RPMI8226 (cell line): ENCODE measurements at places on chromosomes 1 and 21.
A peak's percentile ranks its signal among the peaks of the same experiment; 100 is the strongest.

DNA sequence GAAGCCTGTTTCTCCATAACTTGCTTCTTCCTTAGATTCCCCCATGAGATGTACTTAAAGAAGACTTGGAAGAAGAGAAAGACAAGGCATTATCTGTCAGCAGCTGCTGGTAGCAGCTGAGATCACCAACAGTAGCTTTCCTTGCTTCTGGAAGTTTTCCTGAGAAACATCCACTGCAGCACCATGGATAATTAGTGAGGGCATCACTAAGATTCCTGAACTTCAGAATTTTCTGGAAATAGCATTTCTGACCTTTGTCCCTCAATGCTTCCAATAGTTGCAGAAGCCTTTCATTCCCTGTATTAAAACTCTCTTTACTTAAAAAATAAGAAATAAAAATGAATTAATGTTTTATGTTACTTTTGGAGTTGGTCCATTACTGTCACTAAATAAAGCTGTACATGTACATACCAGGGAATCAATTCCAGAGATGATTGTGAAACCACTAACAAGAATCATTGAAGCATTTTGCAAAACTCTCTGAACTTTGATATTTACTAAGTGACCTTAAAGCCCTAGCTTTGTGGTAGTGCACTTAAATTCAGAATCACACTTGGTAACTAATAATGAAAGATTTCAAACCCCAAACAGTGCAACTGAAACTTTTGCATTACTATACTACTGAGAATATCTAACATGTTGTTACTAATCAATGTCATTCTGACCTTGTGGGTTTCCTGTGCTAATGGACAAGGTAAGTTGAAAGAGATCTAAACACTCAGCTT is at the start of gene CFHR4:
Gene CFHR4 (plus strand): TSS at position 538 of the 725 bp plus-strand sequence. CDS start 99 bp downstream, at position 637.
- DNase-seq, result no peak

- no peak for DNase-seq
Measured at GRCh38 chr1:160186729-160187128, 3.6 kb upstream of the CASQ1 start.

- DNase-seq, result peak; percentile 80
Measured at GRCh38 chr1:159879977-159880376, 17.5 kb upstream of the VSIG8 start.

GRCh38 chr1:5444396-5444795 is 547.8 kb downstream of the NPHP4 start:
- peak; percentile 45 for DNase-seq

DNA sequence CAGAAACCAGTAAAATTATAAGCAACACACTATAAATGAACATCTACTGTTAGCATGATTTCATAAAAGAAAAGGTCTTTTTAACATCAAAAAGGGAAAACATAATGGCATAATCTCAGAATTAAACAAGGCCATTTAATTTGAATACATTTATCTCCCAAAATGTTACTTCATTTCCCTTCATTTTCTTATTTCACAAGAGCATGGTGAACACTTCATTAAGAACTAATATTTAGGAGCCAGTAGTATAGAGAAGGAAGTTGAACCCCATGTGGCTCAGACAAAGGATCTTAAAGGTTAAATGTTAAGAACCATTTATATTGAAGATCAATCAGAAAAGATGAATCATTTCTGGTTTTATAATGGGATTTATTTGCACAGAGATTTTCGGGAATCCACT is 981.7 kb downstream of the TTLL7 start:
- DNase-seq, result no peak
